Effector memory CD8-positive, alpha-beta T cell (primary cell): ENCODE measurements at places on chromosomes 2 and 18.

GRCh38 chr2:186540941-186541340 lies 48.9 kb upstream of the ITGAV start:
- no peak for DNase-seq
- H3K36me3 ChIP-seq = no peaks in the 10 kb centered on the region
- no peak overlapping the region for H3K4me3 ChIP-seq
- no peaks in the 10 kb centered on the region for H3K4me1 ChIP-seq
- no peak overlapping the region for H3K27ac ChIP-seq

DNA sequence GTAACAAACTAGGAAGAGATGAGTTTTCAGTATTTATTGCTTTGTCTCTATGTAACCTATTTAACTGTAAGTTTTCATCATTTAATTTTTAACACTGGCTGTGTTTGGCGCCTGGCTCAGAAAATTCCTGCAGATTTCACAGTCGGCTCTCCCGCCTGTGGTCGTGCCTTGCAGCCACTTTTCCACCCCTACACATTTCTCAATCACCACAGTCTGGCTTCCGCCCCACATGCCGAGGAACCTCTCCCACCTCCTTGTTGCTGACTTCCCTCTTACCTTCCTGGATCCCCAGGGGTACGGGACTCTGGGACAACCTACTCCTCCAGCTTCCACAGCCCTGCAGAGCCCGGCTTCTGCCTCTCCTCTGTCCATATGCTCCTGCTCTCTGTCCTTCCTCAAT lies 41.6 kb upstream of the MGAT4A start:
- H3K36me3 ChIP-seq = peaks cover 25% of the 10 kb centered on the region
- H3K4me3 ChIP-seq = peak overlapping the region; percentile 86
- H3K27ac ChIP-seq = peak overlapping the region; percentile 97
- peaks cover 56% of the 10 kb centered on the region for H3K4me1 ChIP-seq
- no peaks in the 10 kb centered on the region for H3K27me3 ChIP-seq

DNA sequence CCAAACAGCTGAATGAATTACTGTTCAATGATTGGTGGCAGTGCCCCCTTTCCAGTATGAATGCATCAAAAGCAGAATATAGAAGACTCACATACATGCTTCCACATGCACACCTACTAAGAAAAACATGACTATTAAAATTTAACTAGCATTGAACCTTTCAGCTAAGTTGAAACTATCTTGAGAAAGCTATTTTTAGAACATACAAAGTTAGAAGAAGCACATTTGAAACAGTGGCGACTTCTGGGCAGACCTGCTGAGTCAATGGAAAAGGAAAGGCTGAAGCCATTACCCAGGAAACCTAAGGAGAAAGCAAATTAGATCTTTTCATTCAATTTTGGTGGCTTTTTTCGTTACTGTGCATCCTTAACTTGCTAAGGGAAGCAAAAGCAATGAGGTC lies 55.9 kb downstream of the PLA2R1 start:
- no peak for DNase-seq
- H3K27me3 ChIP-seq = peaks cover 10% of the 10 kb centered on the region
- no peak overlapping the region for H3K27ac ChIP-seq
- no peaks in the 10 kb centered on the region for H3K36me3 ChIP-seq
- H3K4me3 ChIP-seq = no peak overlapping the region

GRCh38 chr18:75582406-75582821 lies 154.9 kb upstream of the SMIM21 start:
- H3K27me3 ChIP-seq = peaks cover 30% of the 10 kb centered on the region
- no peaks in the 10 kb centered on the region for H3K36me3 ChIP-seq
- no peaks in the 10 kb centered on the region for H3K4me1 ChIP-seq
- no peak for DNase-seq

- peaks cover 3% of the 10 kb centered on the region for H3K27me3 ChIP-seq
- H3K4me3 ChIP-seq = no peak overlapping the region
- no peak for DNase-seq
- H3K27ac ChIP-seq = no peak overlapping the region
Observed at GRCh38 chr2:12302140-12302539, 414.6 kb upstream of the TRIB2 start.

- no peak for DNase-seq
- peaks cover 11% of the 10 kb centered on the region for H3K36me3 ChIP-seq
- no peaks in the 10 kb centered on the region for H3K27me3 ChIP-seq
- peak overlapping the region; percentile 97 for H3K27ac ChIP-seq
- H3K4me1 ChIP-seq = peaks cover 28% of the 10 kb centered on the region
- H3K4me3 ChIP-seq = peak overlapping the region; percentile 99
Observed at GRCh38 chr2:32166115-32166574, 481 bp downstream of the SLC30A6 start.

DNA sequence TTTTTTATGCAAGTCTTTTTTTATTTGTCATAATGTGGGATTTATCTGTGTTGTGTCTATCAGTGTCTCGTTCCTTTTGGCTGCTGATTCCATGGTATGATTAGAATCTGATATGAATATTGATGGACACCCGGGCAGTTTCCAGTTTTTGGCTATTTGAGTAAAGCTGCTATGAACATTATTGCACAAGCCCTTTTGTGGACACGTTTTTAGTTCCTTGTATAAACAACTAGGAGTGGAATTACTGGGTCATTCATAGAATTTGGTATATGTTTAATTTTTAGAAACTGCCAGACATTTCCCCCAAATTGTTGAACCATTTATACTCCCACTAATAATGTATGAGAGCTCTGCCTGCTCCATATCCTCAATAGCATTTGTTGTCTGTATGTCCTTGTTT lies 26.6 kb downstream of the HK2 start:
- no peak overlapping the region for H3K4me3 ChIP-seq
- no peaks in the 10 kb centered on the region for H3K4me1 ChIP-seq
- no peak overlapping the region for H3K27ac ChIP-seq
- H3K27me3 ChIP-seq = no peaks in the 10 kb centered on the region
- peaks cover 3% of the 10 kb centered on the region for H3K36me3 ChIP-seq
- no peak for DNase-seq

DNA sequence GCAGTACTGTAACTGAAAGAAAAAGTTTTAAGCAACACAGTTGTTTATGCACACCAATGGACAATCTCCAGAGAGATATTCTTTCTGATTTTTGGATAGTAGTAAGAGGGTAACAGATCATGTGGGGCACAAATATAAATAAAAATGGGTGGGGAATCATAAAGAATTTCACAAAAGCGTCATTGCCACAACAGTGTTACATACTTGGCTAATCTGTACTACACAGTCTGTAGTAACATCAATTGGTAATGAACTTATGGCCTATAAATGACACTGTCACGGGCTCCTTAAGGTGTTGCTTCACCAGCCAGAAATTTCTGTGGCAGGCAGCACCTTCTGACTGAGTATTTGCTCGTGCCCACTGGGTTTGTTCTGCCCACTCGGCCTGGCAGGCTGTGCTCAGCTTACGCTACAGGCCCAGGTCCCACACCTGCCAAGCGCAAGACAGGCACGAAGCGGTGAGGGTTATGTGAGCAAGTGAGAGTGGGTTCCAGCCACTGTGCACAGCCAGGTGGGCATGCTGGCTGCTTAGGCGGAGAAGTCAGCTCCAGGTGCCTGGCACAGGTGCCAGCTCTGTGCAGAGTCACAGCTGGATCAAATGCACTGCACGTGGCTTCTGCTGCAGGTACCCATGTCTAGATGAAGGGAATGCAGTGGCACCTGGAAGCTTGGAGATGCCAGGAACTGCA lies 532.5 kb upstream of the SLC39A10 start:
- no peak for DNase-seq
- H3K27me3 ChIP-seq = no peaks in the 10 kb centered on the region
- no peak overlapping the region for H3K4me3 ChIP-seq
- no peaks in the 10 kb centered on the region for H3K36me3 ChIP-seq

GRCh38 chr2:64274399-64275173 lies 130.4 kb upstream of the PELI1 start:
- H3K4me3 ChIP-seq = no peak overlapping the region
- H3K4me1 ChIP-seq = peaks cover 3% of the 10 kb centered on the region
- no peaks in the 10 kb centered on the region for H3K36me3 ChIP-seq
- no peak overlapping the region for H3K27ac ChIP-seq
- H3K27me3 ChIP-seq = no peaks in the 10 kb centered on the region

DNA sequence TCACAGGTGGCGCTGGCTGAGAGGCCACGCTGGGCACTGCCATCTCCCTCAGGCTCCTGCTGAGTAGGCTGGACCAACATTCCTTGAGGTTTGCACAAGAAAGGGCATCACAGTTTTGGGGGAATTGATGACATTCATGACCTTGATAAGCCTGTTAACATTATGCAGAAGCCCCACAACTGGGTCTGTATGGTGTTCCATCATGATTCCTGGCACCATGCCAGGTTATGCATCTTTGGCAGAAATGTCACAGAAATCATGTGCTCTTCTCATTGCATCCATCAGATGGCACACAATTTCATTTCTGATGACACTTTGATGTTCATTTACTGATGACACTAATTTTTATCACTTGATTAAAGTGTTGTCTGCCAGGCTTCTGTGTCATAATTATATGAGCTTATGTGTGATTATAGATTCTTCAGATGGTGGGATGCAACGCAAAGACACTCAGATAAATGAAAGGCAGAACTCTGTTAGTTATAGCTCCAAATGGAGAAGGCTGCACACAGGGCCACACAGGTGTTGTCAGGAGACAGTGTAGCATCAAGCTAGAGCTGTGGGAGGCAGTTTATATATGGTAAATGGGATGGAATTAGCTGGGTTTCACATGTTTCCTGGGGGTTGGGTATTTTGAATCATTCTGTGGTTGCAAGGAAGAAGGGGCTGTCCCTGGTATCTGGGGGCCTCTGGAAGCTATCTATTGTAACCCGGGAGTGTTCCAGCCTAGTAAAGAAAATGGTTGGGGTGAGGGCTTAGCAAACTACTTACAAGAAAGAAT lies 191.3 kb downstream of the SLC39A10 start:
- no peaks in the 10 kb centered on the region for H3K36me3 ChIP-seq
- peaks cover 12% of the 10 kb centered on the region for H3K27me3 ChIP-seq
- H3K4me3 ChIP-seq = no peak overlapping the region
- DNase-seq = no peak
- H3K27ac ChIP-seq = no peak overlapping the region
- peaks cover 2% of the 10 kb centered on the region for H3K4me1 ChIP-seq

DNA sequence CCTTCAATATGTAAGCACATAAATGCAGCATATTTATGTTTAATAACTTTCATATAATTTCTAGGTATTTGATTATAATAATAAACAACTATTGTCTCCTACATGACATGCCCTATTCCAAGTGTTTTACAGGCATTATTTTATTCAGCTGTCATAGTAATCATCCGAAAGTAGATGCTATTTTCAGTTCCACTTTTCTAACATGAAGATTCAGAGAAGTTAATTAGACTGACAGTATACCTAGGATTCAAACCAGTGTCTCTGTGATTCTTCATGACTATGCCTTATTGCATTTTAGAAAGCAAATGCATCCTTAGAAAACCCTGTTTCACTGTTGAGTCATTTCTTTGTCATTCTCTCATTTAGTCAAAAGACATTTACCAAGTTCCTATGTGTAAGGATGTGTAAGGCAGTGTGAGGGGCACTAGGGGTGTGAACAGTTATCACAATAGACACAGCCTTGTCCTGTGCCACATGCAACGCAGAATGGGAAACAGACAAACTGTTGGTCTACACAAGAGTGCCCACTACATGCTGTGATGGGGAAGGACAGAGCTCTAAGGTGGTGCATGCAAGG lies 79.8 kb downstream of the DTNA start:
- peaks cover 53% of the 10 kb centered on the region for H3K27me3 ChIP-seq
- H3K4me1 ChIP-seq = no peaks in the 10 kb centered on the region
- DNase-seq = no peak
- no peak overlapping the region for H3K4me3 ChIP-seq
- no peak overlapping the region for H3K27ac ChIP-seq
- H3K36me3 ChIP-seq = no peaks in the 10 kb centered on the region

DNA sequence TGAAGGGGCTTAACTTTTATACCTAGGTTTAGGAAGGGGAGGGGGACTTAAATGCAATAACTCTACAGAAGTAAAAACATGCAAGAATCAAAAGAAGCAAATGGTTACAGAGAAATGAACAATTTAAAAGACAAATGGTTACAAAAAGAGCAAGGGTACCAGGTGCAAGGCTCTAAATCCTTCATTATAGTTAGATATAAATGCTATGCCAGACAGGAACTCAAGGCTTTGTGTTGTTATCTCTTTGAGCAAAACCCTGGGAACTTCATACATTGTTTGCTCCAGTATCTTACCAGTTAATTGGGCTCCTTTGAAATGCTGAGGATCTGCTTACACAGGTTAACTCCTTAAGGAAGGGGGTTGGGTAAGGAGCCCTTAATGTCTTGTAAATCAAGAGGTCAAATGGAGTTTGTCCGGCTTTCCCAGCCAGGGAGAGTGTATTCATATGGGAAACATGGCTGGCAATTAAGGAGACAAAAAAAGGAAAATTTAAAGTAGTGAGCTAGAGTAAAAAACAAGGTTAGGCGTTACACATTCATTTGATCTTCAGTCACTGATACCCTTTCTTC lies 347.5 kb downstream of the CELF4 start:
- no peaks in the 10 kb centered on the region for H3K36me3 ChIP-seq
- DNase-seq = no peak
- no peak overlapping the region for H3K4me3 ChIP-seq
- no peak overlapping the region for H3K27ac ChIP-seq

DNA sequence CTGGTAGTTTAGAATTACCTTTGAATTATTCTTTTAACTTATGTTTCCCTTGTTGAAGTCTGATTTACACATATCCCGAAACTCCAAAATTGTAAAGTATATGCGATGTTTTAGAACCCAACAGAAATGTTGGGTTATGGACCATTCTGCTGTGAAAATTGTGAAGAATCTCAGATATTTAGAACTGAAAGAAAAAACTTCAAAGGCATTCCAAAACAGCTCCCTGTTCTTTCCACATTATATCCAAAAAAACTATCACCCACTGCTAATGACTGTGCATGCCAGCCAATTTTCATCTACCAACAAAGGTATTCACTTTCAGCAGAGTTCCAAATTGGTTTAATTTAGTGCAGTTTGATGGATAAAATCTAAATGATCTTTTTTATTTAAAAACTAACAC lies 21.5 kb upstream of the PDE1A start:
- H3K36me3 ChIP-seq = no peaks in the 10 kb centered on the region
- no peaks in the 10 kb centered on the region for H3K4me1 ChIP-seq
- H3K27ac ChIP-seq = no peak overlapping the region
- no peak for DNase-seq
- H3K4me3 ChIP-seq = no peak overlapping the region

- H3K36me3 ChIP-seq = no peaks in the 10 kb centered on the region
- no peaks in the 10 kb centered on the region for H3K27me3 ChIP-seq
- H3K27ac ChIP-seq = no peak overlapping the region
- no peak overlapping the region for H3K4me3 ChIP-seq
- peaks cover 16% of the 10 kb centered on the region for H3K4me1 ChIP-seq
Observed at GRCh38 chr2:37394796-37395555, 50.5 kb downstream of the QPCT start.

GRCh38 chr2:72024451-72025175 lies 123.0 kb downstream of the CYP26B1 start:
- DNase-seq = no peak
- no peaks in the 10 kb centered on the region for H3K36me3 ChIP-seq
- H3K27me3 ChIP-seq = peaks cover 16% of the 10 kb centered on the region
- H3K27ac ChIP-seq = no peak overlapping the region

- H3K27ac ChIP-seq = no peak overlapping the region
- H3K4me1 ChIP-seq = peaks cover 15% of the 10 kb centered on the region
- H3K27me3 ChIP-seq = peaks cover 7% of the 10 kb centered on the region
- DNase-seq = no peak
- H3K36me3 ChIP-seq = peaks cover 18% of the 10 kb centered on the region
Observed at GRCh38 chr2:201777043-201777442, 3.7 kb downstream of the ALS2 start.
